Retina (tissue), 1 donor: ENCODE measurements at places on chromosomes 7 and 10.

- no peak for DNase-seq
Measured at GRCh38 chr10:31918671-31919409, 9.8 kb downstream of the ARHGAP12 start.

DNA sequence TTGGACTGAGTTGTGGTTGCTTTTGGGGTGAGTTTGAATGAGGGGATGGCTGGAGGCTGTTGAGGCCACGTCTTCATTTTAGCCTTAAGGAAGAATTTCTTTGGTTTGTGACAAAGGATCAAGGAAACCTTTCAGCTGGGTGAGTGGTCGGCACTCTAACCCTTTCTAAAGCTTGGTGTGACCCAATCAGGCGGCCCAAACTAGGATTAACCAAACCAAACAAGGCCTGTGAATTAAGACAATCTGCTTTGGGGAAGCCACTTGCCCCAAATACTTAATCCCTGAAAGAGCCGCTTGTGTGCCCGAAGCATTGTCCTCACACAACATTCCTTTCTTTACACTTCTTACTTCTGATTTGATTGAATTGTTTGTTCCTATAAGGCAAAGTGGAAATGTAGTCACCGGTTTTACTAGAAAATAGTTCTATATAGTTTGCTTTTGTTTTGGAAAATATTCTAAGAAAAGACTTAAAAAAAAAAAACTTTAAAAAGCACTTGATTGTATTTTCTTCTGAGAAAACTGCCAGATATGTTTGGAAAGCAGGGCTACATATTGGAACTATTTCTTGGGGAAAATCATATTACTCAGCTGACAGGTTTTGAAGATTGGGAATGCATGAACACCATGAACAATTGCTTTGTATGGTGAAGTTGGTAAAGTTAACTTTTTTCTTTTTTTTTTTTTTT lies 272.4 kb upstream of the BMPER start:
- DNase-seq = no peak

GRCh38 chr10:100014071-100014762 lies 4.5 kb upstream of the DNMBP start:
- no peak for DNase-seq

- DNase-seq = no peak
Measured at GRCh38 chr10:102975483-102976379, 57.6 kb downstream of the CNNM2 start.

DNA sequence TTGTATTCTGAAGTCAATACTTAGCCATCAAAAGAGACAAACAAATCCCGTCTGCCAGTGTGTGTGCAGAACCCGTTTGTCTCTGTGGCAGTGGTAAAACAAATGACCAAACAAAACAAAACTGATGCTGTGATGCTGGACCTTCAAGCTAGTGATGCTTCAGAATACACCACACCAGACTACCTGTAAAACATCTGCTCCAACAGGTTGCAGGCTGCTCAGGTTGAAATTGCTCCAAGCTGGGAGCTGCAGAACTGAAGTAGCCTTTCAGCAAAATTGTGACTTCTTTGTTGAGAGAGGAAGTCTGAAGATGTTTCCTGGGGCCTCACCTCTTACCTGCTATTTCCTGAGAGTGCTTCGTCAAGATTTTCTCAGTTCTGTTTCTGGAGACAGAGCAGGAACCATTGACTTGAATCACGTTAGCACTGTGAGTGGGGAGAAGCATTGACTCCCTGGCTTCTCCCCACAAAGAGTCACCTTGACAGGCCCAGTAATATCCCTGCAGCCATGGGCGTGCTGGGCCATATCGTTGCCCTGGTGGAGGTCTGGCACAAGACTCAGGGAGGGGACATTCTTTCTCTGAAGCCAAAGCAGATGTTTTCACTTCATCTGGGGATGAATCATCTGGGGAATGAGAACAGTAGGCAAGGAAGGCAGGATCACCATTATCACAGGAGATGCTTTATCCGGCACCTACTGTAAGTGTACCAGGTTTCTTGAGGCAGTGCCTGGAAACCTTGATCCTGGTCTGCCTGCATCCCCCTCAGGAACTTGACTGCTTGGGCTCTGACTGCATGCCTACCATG lies 80.2 kb downstream of the RBM20 start:
- no peak for DNase-seq

- DNase-seq = no peak
Measured at GRCh38 chr7:84913731-84914130, 273.1 kb downstream of the SEMA3D start.

DNA sequence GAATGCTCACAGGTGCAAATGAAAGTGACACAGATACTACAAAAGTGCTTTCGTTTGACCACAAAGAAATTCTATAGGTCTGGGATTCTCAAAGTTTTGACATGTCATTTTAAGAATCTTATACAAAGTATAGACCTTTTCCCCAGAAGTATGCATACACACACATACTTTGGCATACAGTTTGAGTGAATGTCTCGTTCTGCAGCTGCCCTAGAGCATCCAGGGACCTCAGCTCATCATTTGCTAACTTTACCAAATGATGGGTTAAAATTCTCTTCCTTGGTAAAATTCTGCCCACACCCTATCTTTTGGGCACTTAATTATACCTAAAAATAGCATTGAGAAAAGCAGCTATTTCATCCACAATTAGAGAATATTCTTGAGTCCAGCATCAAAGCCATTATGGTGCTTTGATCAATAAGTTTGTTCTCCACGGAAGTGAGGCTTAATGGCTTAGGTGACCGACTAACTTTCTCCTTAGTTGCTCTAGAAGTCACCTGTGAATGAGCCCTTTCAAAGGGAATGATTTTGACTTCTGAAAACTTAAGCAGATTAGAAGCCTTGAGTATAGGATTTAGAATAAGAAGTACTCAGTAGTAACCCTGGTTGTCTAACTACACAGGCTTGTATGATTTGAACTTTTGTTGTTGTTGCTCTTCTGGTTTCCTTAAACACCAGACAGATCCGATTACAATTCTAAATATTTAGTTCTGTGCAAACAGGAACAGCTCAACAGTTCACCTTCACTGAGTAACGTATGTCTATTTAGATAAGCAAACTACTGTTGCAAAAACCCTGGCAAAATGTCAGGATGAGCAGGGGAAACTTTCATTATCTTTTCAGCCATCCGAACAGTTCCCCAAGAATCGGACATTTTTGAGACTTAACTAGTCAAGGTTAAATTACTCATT lies 70.6 kb downstream of the CNNM2 start:
- no peak for DNase-seq

GRCh38 chr10:98536551-98536950 lies 89.8 kb upstream of the HPS1 start:
- no peak for DNase-seq

- DNase-seq = no peak
Measured at GRCh38 chr7:15937571-15937970, 251.1 kb upstream of the MEOX2 start.

DNA sequence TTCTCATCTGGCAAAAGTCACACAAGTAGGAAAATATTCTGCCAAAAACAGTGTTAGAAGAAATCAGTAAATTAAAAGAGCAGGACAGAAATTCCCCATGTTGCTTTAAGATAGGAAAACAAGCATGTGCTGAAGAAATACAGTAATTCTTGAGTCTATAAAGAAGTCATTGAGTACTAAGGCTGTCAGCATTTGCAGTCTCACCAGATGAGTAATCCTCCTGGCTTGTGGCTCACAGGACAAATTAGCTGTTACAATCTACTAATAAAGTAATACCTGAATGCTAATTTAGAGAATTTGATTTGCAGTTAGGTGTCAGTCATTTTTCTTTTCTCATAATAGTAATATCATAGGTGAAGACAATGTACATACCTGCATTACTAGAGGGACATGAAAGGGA lies 1158.9 kb upstream of the CELF2 start:
- DNase-seq = no peak

GRCh38 chr7:133742709-133743538 lies 384.2 kb upstream of the LRGUK start:
- DNase-seq = peak; percentile 9

- no peak for DNase-seq
Measured at GRCh38 chr10:12416344-12417050, 67.2 kb downstream of the CAMK1D start.

DNA sequence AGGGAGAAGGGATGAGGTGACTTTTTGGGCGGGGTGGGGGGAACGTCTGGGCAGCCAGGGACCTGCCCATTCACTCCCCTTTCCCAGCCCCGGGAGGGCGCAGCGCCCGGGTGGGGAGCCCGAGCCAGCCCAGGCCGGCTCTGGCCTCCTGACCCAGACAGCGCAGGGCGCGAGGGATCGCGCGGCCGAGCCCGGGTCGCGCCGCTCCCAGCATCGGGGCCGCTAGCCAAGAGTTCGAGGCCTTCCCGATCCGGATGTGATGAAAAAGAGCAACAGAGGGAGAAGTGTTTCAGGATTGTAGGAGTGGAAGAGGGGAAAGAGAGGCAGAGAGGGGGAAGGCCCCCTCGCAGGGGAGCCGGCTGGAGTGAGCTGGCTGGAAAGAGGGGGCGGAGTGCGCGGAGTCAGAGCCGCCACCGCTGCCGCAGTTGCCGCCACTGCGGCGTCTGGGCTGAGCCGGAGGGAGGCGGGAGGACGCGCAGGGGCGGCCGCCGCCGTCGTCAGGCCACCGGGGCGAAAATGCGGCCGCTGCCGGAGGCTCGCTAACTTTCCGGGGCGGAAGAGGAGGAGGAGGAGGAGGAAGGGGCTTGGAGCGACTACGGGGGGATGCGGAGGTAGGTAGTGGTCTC lies at the start of gene MDFIC:
Gene MDFIC, plus strand, starts transcription at position 69 of the 626 bp plus-strand sequence. CDS start 940 bp downstream, outside the sequence.
- DNase-seq = peak; percentile 86

- no peak for DNase-seq
Measured at GRCh38 chr10:68023292-68023691, 51.8 kb downstream of the HERC4 start.

DNA sequence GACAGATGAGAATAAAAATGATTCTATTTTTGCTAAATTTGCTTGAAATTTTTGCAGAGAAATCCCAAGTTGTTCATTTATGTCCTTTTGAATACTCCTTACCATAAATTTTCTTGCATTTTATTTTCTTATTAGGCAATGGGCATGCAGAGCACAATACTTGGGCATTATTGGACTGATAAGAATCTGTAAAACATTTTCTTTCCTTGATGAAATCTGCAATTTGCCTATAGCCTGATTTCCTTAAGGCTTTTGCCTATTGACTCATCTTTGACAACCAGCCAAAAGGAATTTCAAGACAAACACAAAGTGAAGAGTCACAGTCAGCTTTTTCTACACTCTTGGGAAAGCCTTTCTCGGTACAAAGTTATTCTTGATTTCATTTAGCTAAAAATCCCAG lies 30.5 kb upstream of the GNAT3 start:
- no peak for DNase-seq
